ENCODE measurements at places on chromosomes 3 and 15. TPM values are rescaled to one million over a fixed set of nuclear protein-coding genes. Genes with fewer than 3 reads are reported as not detected.

Gene TCTA
- 19.6 TPM for total RNA-seq

Gene VWA5B2
- not detected for total RNA-seq

DNA sequence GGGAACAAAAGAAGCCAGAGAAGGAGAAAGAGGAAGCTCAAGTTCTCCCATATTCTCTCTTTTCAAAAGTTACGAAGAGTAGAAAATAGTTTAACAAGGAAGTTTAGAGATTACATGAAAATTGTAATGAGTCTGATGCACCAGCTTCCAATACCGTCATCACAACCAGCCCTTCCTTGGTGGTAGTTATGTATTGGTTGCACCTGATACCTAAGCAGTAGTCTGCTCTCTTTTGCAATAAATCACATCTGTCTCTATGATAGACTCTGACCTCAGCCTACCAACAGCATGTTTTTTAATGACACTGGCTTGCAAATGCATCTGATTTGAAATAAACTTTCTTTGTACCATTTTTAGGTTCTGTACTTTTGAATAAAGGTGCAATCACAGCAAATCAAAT, 575.8 kb downstream of the FHIT start:
- H3K27me3 ChIP-seq: no peaks in the 10 kb centered on the region
- peaks cover 3% of the 10 kb centered on the region for H3K4me1 ChIP-seq
- DNase-seq: no peak

GRCh38 chr3:187044206-187044605, 95.1 kb downstream of the RPL39L start:
- no peak for DNase-seq
- peaks cover 74% of the 10 kb centered on the region for H3K4me1 ChIP-seq
- H3K4me3 ChIP-seq: peak overlapping the region; percentile 61
- H3K36me3 ChIP-seq: peaks cover 91% of the 10 kb centered on the region
- H3K27me3 ChIP-seq: no peaks in the 10 kb centered on the region

- H3K27ac ChIP-seq: peak overlapping the region; percentile 87
- no peak for DNase-seq
- H3K4me1 ChIP-seq: peaks cover 49% of the 10 kb centered on the region
- no peaks in the 10 kb centered on the region for H3K27me3 ChIP-seq
- no peak overlapping the region for H3K4me3 ChIP-seq
- H3K36me3 ChIP-seq: peaks cover 55% of the 10 kb centered on the region
Measured at GRCh38 chr15:64856429-64857145, 14.9 kb downstream of the PLEKHO2 start.

GRCh38 chr3:72100601-72101187, 315.7 kb upstream of the PROK2 start:
- peaks cover 27% of the 10 kb centered on the region for H3K4me1 ChIP-seq
- DNase-seq: peak; percentile 89
- no peaks in the 10 kb centered on the region for H3K36me3 ChIP-seq
- H3K4me3 ChIP-seq: peak overlapping the region; percentile 71

- H3K27ac ChIP-seq: no peak overlapping the region
- no peaks in the 10 kb centered on the region for H3K36me3 ChIP-seq
- DNase-seq: no peak
- no peak overlapping the region for H3K4me3 ChIP-seq
- H3K27me3 ChIP-seq: peaks cover 2% of the 10 kb centered on the region
- no peaks in the 10 kb centered on the region for H3K4me1 ChIP-seq
Measured at GRCh38 chr3:73499787-73500186, 125.0 kb downstream of the PDZRN3 start.
